ENCODE measurements at places on chromosomes 2 and 18. TPM values are rescaled to one million over a fixed set of nuclear protein-coding genes. Genes with fewer than 3 reads are reported as not detected.
A peak's percentile ranks its signal among the peaks of the same experiment; 100 is the strongest.

GRCh38 chr18:49858309-49859020 is 45.1 kb upstream of the ACAA2 start:
- H3K27me3 ChIP-seq: no peaks in the 10 kb centered on the region
- H3K36me3 ChIP-seq: no peaks in the 10 kb centered on the region
- peak overlapping the region; percentile 54 for H3K27ac ChIP-seq
- H3K4me1 ChIP-seq: peaks cover 4% of the 10 kb centered on the region
- H3K4me3 ChIP-seq: no peak overlapping the region
- peak; percentile 49 for DNase-seq

TANC1 gene
- 134 TPM for total RNA-seq

ADRA2B gene
- total RNA-seq: 0.51 TPM

- H3K27ac ChIP-seq: no peak overlapping the region
- H3K36me3 ChIP-seq: no peaks in the 10 kb centered on the region
- H3K4me3 ChIP-seq: no peak overlapping the region
- peaks cover 22% of the 10 kb centered on the region for H3K27me3 ChIP-seq
- no peak for DNase-seq
- H3K4me1 ChIP-seq: no peaks in the 10 kb centered on the region
Observed at GRCh38 chr2:45631319-45631718, 20.2 kb upstream of the PRKCE start.

DNA sequence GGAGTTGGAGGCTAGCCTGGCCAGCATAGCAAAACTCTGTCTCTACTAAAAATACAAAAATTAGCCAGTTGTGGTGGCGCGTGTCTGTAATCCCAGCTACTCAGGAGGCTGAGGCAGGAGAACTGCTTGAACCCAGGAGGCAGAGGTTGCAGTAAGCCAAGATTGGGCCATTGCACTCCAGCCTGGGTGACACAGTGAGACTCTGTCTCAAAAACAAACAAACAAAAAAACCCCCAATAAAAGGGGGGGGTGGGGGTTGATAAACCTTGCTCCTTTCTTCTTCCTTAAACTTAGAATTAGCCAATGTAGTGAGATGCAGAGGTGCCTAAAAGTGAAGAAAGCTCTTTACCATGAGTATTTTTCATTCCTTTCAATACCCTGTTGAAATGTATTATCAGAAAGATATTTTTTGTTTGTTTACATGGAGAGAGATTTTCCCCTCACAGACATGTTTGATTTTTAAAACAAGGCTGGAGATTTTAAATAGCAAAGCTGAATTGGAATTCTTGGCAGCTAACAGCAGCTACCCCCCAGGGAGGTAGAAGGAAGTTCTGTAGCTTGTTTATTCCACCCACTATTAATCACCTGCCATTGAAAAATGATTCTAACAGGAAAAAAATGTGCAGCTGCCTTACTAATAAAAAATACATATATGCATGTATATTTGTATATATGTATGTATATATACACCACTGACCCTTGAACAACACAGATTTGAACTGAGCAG is 48.6 kb downstream of the GYPC start:
- peaks cover 3% of the 10 kb centered on the region for H3K36me3 ChIP-seq
- peaks cover 25% of the 10 kb centered on the region for H3K4me1 ChIP-seq
- DNase-seq: no peak

USP37 gene
- 19.4 TPM for total RNA-seq

- H3K4me3 ChIP-seq: no peak overlapping the region
- H3K27me3 ChIP-seq: peaks cover 71% of the 10 kb centered on the region
- H3K36me3 ChIP-seq: no peaks in the 10 kb centered on the region
- H3K4me1 ChIP-seq: no peaks in the 10 kb centered on the region
Observed at GRCh38 chr2:114550364-114550763, 107.9 kb downstream of the DPP10 start.

GPBAR1 gene
- 0.55 TPM for total RNA-seq

- H3K36me3 ChIP-seq: peaks cover 9% of the 10 kb centered on the region
- H3K4me3 ChIP-seq: no peak overlapping the region
- no peaks in the 10 kb centered on the region for H3K27me3 ChIP-seq
- no peak overlapping the region for H3K27ac ChIP-seq
- no peak for DNase-seq
Observed at GRCh38 chr2:241156971-241157441, 6.7 kb downstream of the PPP1R7 start.

DNA sequence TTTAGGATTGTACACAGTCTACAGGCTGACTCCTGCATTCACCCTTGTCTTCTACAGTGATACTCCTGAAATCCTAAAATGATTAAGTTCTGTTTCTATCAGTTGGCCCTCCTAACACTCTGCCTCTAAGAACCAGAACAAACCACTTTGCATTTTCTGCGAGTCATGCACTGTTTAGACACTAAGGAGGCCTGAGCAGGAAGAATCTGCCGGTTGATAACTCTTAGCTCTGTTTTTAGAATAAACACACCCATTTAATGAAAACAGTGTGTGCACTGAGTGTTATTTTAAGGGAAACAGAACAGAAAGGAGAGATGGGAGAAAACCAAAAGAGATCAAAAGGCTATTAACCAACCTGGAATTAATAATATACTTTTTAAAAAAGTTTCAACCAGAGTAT is 22.9 kb upstream of the SSB start:
- no peaks in the 10 kb centered on the region for H3K27me3 ChIP-seq
- peaks cover 7% of the 10 kb centered on the region for H3K36me3 ChIP-seq
- no peak overlapping the region for H3K4me3 ChIP-seq

UGT1A6 gene
- not detected for total RNA-seq

DNA sequence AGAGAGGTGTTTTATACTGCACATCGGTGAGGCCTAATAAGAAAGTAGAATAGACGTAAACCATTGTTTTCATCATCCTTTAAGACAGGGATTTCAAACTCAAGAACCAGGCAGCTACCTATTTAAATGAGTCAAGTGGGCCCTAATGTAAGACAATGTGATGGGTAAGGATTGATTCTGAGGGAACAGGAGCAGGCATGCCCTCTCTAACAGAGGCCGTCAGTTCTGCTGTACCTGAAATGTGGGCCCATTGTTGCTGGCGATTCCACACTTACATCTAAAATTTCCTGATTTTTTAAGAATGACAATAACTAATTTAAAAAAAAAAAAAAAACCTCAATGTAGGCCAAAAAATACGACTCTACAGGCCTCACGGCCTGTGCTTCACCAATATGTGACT is 67.5 kb downstream of the ACSL3 start:
- no peaks in the 10 kb centered on the region for H3K27me3 ChIP-seq
- H3K36me3 ChIP-seq: peaks cover 23% of the 10 kb centered on the region
- no peak overlapping the region for H3K4me3 ChIP-seq
- DNase-seq: no peak
- H3K27ac ChIP-seq: peak overlapping the region; percentile 10

- H3K27me3 ChIP-seq: no peaks in the 10 kb centered on the region
- no peaks in the 10 kb centered on the region for H3K36me3 ChIP-seq
- no peaks in the 10 kb centered on the region for H3K4me1 ChIP-seq
- H3K4me3 ChIP-seq: no peak overlapping the region
Observed at GRCh38 chr2:199505755-199506403, 48.1 kb upstream of the SATB2 start.

CHRND gene
- total RNA-seq: not detected

- peaks cover 12% of the 10 kb centered on the region for H3K4me1 ChIP-seq
- no peak within 1 kb of the TSS for H3K27ac ChIP-seq
- DNase-seq: peak; percentile 41
- H3K4me3 ChIP-seq: peak within 1 kb of the TSS; percentile 48
Observed at GRCh38 chr18:77249569-77250500, at the start of gene GALR1. Gene GALR1 (plus strand): TSS chr18:77249848. CDS start chr18:77250549, 701 bp downstream.

DNA sequence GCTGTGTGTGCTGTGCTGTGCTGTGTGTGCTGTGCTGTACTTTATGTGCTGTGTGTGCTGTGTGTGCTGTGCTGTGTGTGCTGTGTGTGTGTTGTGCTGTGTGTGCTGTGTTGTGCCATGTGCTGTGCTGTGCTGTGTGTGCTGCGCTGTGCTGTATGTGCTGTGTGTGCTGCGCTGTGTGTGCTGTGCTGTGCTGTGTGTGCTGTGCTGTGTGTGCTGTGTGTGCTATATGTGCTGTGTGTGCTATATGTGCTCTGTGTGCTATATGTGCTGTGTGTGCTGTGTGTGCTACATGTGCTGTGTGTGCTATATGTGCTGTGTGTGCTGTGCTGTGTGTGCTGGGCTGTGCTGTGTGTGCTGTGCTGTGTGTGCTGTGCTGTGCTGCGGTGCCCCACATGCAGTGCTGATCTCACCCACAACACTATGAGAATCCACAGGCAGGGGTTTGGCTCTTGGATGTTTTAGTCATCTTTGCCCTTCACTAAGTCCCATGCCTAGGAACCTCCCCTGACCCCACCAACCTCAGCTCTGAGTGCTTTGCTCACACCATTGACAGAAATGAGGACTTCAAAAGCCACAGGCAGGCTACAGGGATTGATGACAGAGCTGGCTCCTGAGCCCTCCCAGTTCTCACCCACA is 30.5 kb upstream of the MAL start:
- no peak overlapping the region for H3K4me3 ChIP-seq
- no peaks in the 10 kb centered on the region for H3K36me3 ChIP-seq
- no peak overlapping the region for H3K27ac ChIP-seq
- H3K27me3 ChIP-seq: peaks cover 62% of the 10 kb centered on the region
- no peak for DNase-seq

GRCh38 chr2:181038796-181039195 is 58.4 kb downstream of the UBE2E3 start:
- H3K36me3 ChIP-seq: no peaks in the 10 kb centered on the region
- no peaks in the 10 kb centered on the region for H3K27me3 ChIP-seq
- DNase-seq: no peak
- no peak overlapping the region for H3K27ac ChIP-seq
- H3K4me3 ChIP-seq: no peak overlapping the region

DNA sequence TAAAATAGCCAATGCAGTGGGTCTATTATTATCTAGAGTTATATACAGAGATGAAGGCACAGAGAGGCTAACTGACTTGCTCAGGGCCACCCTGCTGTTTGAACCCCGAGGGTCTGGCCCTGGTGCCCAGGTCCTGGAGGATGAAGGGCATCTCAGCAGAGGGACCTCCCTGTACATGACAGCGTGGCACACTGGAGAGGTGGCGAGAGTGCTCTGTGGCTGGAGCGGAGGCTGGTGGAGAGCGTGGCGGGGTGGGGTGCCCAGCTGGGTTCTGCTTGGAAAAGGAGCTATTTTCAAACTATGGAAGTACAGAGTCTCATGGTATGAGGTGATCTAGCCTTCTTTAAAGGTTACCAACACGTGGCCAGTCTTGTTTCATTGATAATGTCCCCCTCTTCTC is 35.8 kb downstream of the GREB1 start:
- no peak overlapping the region for H3K4me3 ChIP-seq
- H3K27me3 ChIP-seq: no peaks in the 10 kb centered on the region
- DNase-seq: no peak
- no peaks in the 10 kb centered on the region for H3K36me3 ChIP-seq
- H3K4me1 ChIP-seq: peaks cover 9% of the 10 kb centered on the region
- no peak overlapping the region for H3K27ac ChIP-seq

TANK gene
- 59.0 TPM for total RNA-seq

Data from mesothelial cell of epicardium (in vitro differentiated cells).